Lung (tissue), 17 donors: ENCODE measurements at places on chromosomes 3 and 15.

GRCh38 chr3:187963677-187964385, 190.1 kb upstream of the LPP start:
- no peak for DNase-seq

DNA sequence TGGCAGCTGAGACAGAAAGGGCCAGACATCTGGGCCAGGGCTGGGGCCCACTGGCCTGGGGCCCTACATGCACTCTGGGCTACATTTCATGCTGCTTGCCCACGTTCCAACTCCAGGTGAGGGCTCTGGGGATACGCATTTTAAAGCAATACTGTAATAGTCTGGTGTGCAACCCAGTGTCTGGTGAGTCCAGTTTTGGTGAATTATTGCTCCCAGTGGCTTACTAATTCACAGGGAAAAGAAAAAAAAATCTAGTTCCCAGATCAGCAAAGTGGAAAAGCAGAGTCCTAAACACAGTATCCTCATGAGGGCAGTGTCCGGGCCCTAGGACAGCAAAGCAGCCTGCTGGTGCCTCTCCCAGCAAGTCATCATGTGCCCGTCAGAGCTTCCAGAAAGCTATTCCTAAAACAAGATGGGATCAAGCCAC, 82.4 kb downstream of the CCNL1 start:
- DNase-seq = no peak

DNA sequence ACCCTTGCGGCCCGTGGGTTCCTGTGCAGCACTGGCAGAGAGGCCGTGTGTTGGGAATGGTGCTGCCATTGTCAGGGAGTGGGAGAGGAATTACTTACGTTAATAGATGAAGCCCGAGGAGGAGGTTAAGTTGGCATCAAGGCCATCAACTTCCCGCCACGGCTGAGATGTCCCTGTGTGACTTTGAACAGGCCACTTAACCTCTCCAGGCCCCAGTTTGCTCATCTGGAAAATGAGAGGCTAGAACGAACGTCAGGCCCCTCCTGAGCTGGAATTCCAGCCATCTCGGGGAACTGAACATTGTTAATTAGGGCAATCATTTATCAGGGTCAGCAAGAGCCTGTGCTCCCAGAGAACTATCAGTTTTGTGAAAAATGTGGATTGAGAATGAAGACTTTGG, 91.4 kb upstream of the MYZAP start:
- DNase-seq = no peak

- DNase-seq = peak; percentile 63
These were observed 14.2 kb downstream of the EIF4E3 start for GRCh38 chr3:71710906-71711494.

DNA sequence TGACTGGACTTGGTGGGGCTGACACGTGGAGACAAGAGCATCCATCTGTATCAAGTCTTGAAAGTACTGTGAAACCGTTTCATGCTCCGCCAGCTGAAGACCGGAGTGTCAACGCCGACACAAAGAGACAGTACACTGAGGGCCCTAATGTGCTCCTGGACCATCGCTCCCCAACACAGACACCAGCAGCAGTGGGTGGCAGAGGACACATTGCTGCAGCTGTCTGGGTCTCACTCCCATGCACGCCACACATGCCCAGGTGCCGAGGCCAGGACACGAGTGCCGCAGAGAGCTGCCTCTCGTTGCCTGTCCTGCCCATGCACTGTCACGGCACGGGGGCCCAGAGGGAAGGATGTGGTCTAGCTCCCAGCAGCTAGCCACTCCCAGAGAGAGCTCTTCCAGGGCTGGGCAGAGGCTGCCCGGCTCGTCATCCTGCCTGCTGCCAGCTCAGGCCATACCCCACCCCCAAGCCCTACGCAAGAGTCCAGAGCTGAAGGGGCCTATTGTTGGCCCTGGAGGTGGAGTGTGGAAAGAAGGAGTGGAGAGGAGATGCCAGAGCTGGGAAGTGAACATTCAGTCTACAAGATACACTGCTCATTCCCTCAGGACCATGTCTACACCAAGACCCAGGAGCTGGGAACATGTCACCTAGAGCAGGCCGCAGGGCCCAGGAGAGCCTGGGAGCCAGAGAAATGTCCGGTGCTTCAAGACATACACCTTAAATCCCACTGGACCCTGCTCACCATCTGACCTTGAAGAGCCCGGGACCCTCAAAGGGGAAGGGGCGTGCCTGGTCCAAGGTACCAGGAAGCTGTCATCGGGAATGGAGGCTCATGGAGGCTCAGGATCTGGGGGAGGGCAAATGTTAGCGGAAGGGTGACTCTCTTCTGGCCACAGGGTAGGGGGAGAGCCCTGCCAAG, 7.7 kb downstream of the TNK2 start:
- peak; percentile 72 for DNase-seq

GRCh38 chr15:94135486-94136147, 95.7 kb upstream of the MCTP2 start:
- no peak for DNase-seq

DNA sequence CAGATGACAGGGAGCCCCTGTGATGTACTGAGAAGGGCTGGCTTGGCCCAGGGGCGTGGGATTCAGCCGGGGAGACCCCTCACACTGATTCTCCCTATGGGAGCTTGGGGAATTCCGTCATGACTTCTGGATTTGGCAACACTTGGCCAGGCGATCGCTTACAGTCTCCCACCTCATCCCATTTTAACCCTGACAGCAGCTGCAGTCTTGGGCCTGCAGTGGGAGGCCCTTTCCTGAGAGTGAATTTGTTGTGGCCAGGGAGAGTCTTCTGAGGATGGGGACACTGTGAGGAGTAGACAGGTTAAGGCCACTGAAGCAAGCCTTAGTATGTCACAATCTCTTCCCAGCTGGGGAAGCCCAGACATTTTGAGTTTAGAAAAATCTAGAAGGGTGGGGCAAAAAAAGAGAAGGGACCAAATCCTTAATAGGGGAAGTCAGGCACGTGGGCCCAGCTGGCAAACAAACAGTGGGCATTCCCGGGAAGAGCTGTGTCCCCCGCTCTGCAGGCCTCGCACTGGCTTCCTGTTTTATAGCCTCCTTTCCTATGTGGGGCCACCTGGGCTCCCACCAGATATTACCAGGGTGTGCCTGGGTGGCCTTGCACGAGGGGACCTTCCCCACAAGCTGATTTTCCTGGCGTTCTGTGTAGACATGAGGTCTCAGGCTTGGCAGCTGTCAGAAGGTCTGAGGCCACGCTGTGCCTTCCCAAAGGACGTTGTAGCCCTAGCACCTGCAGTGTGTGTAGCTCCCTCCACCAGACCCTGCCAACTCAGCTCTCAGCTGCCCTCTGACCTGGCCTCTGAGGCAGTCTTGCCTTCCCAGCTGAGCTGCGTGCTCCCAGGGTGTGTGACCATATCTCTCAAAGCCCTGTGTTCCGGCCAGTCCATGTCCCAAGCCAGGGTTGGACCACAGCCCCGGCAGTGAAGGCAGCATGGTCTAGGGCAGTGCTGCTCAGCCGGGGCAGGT, 64.5 kb downstream of the FEM1B start:
- peak; percentile 18 for DNase-seq

- no peak for DNase-seq
These were observed 118.3 kb upstream of the GALNT15 start for GRCh38 chr3:16056217-16056616.

GRCh38 chr3:73433079-73433478, 191.7 kb downstream of the PDZRN3 start:
- DNase-seq = no peak

DNA sequence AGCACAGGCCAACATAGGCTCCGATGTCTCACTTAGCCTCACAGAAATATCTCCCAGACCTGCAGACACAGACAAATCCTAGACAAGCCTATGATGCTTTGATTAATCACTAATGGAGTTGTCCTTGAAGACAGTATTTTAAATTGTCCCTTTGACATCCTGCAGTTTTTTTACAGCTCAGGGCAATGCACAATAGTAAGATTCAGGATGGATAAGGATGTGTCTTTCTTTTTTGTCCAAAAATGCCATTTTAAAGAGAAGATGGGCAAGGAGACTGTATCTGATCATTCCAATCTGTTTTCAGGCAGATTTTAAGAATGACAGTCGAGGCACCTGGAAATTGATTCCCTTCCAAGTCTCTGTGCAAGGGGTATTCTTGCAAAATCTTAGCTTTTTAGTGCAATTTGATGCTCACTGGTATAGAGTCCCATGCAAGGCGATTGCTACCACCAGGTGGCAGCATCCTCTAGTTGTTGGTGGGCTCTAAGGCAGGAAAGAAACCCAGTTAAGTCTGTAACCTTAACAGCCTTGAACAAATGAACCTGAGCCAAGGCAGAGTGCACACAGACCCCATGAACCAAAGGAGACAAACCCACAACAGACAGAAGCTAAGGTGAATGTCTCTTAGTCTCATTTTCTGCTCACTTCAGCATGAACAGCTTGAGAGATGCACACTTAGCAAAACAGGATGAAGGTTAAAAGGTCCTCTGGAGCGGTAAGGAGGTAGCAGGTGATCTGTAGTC, 51.2 kb upstream of the MINAR1 start:
- DNase-seq = peak; percentile 85

GRCh38 chr3:81033684-81034083, 727.8 kb downstream of the GBE1 start:
- no peak for DNase-seq

DNA sequence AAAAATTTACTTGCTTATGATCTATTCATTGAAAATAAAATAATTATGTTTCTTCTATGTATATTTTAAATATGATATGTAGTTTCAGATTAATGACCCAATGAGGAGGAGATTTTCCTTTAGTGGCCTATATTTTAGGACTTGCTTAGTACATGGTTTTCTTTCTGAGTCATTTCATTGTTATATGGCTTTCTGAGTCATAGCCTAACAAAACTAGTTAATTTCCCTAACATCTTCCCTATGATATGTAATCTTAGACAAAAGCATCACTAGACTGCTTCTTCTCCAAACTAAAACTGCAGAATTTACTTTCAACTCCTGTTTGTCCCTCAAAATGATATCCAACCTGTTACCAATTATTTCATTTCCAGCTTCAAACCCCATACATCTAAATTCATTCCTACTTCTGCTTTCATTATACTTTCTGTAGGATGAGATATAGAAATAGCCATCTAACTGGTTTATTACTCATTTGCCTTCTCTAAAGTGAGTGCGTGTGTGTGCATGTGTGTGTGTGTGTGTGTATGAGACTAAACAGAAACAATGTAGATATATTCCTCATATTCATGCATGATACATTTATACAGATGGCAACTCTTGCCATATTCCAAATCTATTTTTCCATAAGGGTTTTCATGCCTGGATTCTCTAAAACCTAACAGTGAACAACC, 915.0 kb upstream of the GBE1 start:
- no peak for DNase-seq

GRCh38 chr3:35970793-35971192, 331.5 kb downstream of the ARPP21 start:
- no peak for DNase-seq

DNA sequence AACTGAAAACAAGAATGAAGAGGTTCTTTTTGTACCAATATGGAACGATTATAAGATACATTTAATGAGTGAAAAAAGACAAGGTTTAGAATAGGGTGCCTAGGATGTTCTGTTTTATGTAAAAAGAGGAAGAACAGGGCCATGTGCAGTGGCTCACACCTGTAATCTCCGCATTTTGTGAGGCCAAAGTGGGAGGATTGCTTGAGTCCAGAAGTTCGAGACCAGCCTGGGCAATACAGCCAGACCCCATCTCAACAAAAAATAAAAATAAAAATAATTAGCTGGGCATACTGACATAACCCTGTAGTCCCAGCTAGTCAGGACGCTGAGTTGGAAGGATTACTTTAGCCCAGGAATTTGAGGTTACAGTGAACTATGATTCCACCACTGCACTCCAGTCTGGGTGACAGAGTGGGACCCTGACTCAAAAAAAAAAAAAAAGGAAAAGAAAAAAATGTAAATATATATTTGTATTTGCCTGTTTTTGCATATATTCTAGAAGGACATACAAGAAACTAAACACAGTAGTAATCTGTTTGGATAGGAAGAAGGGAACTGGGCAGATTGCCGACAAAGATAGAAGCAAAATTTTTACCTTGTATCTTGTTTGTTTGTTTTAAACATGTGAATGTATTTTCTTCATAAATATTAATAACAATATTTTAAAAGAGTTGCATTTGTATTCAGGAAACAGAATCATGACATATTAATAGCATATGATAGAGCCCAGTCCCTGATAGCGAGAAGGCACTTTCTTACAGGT, 174.3 kb downstream of the SOX2 start:
- DNase-seq = no peak

- DNase-seq = no peak
These were observed 12.3 kb upstream of the EHD4 start for GRCh38 chr15:41984622-41985021.

DNA sequence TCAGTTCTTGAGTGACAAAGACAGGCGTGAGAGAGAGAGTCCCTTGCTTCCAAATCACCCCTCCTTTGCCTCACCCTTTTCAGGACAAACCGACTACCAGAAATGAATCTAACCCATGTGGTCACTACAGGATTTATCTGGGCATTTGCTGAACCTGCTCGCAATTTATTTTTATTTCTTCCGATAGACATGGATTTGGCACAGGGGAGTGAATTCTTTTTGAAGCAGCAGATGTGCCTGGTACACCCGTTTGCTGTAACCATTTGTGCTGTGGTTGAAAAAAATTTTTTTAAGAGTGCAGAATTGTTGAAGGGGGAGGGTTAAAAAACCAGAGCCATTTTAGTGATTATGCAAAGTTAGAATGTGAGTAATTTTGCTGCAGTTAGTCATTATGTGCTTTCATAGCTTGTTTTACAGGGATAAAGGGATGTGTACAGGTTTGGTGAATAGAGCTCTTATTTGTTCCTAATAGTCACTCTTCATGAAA, 442.0 kb downstream of the LPP start:
- DNase-seq = no peak

DNA sequence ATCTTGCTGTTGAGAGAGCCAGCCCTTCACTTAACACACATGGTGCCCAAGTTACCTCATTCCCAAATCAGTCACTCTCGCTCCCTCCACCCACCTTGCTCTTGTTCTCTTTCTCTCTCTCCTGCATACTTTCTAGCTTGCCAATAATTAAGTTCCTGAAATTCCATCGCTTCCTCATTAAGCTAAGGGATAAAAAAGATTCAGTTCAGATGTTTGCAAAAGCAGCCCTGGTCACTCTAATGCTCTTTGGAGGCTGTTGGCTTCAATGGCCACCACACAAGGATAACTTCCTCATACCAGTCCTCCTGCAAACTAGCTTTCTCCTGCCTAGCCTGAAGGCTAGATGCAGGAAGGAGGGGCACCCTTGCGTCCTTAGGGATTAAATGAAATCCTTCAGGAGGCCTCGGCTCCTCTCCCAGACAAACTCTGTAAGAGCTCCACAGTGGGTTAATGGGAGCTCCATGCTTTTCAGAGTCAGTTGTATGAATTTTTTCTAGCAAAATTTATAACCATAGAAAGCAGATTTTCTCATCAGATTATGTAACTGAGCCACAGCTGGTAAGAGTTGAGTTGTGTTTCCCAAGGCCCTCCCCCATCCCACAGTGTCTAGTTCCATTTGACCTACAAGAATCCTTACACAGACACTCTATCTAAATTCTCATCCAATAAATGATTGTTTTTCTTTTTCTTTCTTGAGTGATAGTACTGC, 176.6 kb upstream of the TRIM42 start:
- no peak for DNase-seq

- DNase-seq = no peak
These were observed 225.5 kb downstream of the ARPP21 start for GRCh38 chr3:35864871-35865270.
